ENCODE measurements at places on chromosomes 7 and 10. TPM values are rescaled to one million over a fixed set of nuclear protein-coding genes. Genes with fewer than 3 reads are reported as not detected.

DNA sequence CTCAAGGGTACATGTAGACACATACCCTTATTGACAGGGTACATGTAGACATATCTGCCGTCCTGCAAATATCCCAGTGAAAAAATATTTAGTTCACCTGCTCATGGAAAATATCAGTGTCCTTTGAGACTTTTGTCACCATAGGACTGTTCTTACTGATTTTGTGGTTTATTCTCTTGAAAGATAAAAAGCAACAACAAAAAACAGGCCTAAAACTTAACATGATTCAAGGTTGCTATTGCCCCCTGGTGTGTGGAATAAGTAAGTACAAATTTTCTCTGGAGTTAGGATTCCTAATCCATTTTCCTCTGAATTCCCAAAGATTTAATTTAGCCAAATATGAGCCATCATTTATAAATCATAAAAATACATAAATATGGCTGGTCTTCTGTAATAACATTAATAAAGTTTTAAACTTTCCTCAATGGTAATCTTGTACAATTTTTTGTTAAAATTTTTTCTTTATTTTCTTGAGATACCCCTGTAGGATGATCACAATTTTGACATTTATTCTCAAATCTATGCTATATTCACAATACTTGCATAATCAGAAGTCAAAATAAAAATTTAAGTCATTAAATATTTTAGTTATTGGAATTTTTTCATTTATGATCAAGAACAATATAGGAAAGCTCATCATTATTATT is 741.4 kb upstream of the POT1 start:
- no peak overlapping the region for H3K27ac ChIP-seq
- H3K4me3 ChIP-seq, result no peak overlapping the region
- H3K36me3 ChIP-seq, result no peaks in the 10 kb centered on the region

DNA sequence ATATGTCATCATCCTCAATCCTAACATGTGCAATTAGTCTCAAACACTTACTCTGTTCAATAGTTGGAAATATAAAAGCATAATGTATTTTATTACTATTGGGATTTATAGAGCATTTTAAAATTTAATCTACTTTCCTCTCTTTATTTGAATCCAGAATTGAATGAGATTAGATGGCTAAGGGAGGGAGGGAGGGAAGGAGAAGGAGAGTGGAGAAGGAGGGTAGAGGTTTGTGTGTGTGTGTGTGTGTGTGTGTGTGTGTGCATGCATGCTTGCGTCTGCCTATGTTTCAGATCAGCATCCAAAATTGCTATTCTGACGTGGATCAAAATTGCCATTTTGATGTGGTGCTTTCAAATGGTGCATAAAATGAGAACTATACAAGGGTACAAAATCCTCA is 90.8 kb downstream of the NRP1 start:
- H3K4me3 ChIP-seq, result no peak overlapping the region
- peaks cover 6% of the 10 kb centered on the region for H3K4me1 ChIP-seq
- no peak overlapping the region for H3K27ac ChIP-seq

The PPP1R3A gene
- not detected for total RNA-seq

The MYPN gene
- total RNA-seq, result not detected

The MYO3A gene
- not detected for total RNA-seq
